ENCODE measurements at places on chromosomes 7 and 10. TPM values are rescaled to one million over a fixed set of nuclear protein-coding genes. Genes with fewer than 3 reads are reported as not detected.

DENND2A gene
- total RNA-seq, result not detected

SYT15 gene
- total RNA-seq, result 1.4 TPM

AQP1 gene
- total RNA-seq, result not detected

PKD2L1 gene
- not detected for total RNA-seq

FKBP14 gene
- 4.8 TPM for total RNA-seq

GALNT17 gene
- total RNA-seq, result not detected

AKR1C8 gene
- total RNA-seq, result not detected

Data from activated naive CD8-positive, alpha-beta T cell treated with anti-CD3 and anti-CD28 coated beads, Interleukin-2, amount 10 ng/mL, durations not matched to agents 7 days and 5 days (primary cell).